ENCODE measurements at places on chromosomes 2 and 18. TPM values are rescaled to one million over a fixed set of nuclear protein-coding genes. Genes with fewer than 3 reads are reported as not detected.

GRCh38 chr2:150767991-150768746, 280.7 kb upstream of the RND3 start:
- H3K4me1 ChIP-seq, result no peaks in the 10 kb centered on the region
- no peaks in the 10 kb centered on the region for H3K36me3 ChIP-seq
- H3K27me3 ChIP-seq, result no peaks in the 10 kb centered on the region
- H3K27ac ChIP-seq, result no peak overlapping the region
- H3K4me3 ChIP-seq, result no peak overlapping the region
- no peak for DNase-seq

DNA sequence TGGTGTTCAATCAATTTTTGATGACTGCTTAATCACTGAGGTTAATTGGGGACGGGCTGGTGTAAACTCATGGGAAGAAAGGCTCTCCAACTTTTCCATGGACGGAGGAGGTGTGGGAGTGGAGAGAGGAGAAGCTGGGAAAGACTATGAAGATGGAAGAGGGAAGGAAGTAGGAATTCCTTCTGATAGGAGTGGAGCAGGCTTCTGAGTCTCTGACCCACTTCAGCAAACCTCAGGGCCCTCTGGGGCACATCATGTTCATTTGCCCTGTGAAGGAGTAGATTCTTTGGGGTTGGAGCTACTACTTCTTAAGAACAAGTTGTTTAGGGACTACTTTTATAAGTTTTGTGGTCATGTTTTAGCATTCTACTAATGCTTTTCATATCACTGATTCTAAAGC, 87.0 kb upstream of the MAP4K3 start:
- H3K36me3 ChIP-seq, result peaks cover 4% of the 10 kb centered on the region
- H3K27ac ChIP-seq, result no peak overlapping the region
- no peak for DNase-seq
- H3K4me1 ChIP-seq, result no peaks in the 10 kb centered on the region

DNA sequence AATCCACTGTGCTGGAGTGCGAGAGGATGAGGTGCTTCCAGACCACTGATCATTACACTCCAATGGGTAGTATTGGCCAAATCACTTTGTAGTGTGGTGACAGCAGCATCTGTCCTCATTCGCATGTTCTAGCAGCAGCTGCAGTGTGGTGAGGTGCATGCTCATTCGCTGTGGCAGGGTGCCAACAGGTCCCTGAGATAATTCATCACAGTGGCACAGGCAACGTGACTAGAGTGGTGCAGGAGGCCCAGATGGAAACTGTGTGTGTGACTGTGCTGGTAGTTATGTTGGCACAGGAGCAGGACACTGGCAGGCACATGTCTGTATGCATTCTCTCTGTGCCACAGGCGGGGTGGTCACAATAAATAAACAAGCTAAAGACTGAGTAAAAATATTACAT, 329.5 kb upstream of the SYT4 start:
- H3K36me3 ChIP-seq, result peaks cover 19% of the 10 kb centered on the region
- H3K4me3 ChIP-seq, result no peak overlapping the region
- no peaks in the 10 kb centered on the region for H3K27me3 ChIP-seq
- H3K4me1 ChIP-seq, result no peaks in the 10 kb centered on the region
- H3K27ac ChIP-seq, result no peak overlapping the region
- DNase-seq, result no peak

DNA sequence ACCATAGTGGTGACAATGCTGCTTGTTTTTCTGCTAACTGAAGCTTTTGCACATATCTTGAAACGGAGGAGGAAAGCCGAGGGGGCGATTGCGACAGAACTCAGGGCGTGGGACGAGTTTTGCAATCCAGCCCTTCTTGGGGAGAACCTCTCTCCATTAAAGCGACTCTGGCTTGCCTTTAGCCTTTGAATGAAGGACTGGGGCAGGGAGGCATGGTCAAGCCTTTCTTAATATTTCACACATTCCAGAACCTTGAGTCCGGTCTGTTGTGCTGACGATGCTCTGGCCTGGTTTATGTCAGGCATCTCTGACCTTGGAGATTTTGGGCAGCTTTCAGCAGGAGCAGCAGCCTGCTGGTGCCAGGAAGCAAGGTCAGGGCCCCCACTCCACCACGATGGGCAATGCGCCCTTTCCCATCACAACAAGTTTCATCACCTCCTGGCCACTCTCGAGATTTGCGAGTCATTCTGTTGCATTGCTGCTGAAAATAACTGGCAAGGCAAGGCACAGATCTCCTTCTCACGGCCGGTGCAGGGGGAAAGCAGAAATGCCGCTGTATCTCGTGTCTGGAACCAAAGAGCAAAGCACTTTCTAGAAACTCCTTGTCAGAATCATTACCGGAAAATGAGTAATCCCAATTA, 10.8 kb downstream of the EMILIN2 start:
- peaks cover 5% of the 10 kb centered on the region for H3K4me1 ChIP-seq
- no peak for DNase-seq
- H3K4me3 ChIP-seq, result no peak overlapping the region
- no peaks in the 10 kb centered on the region for H3K36me3 ChIP-seq
- H3K27me3 ChIP-seq, result peaks cover 7% of the 10 kb centered on the region

GRCh38 chr2:185921048-185921756, 182.6 kb downstream of the FSIP2 start:
- peaks cover 4% of the 10 kb centered on the region for H3K36me3 ChIP-seq
- H3K4me1 ChIP-seq, result no peaks in the 10 kb centered on the region
- no peaks in the 10 kb centered on the region for H3K27me3 ChIP-seq
- no peak for DNase-seq
- H3K27ac ChIP-seq, result no peak overlapping the region

DNA sequence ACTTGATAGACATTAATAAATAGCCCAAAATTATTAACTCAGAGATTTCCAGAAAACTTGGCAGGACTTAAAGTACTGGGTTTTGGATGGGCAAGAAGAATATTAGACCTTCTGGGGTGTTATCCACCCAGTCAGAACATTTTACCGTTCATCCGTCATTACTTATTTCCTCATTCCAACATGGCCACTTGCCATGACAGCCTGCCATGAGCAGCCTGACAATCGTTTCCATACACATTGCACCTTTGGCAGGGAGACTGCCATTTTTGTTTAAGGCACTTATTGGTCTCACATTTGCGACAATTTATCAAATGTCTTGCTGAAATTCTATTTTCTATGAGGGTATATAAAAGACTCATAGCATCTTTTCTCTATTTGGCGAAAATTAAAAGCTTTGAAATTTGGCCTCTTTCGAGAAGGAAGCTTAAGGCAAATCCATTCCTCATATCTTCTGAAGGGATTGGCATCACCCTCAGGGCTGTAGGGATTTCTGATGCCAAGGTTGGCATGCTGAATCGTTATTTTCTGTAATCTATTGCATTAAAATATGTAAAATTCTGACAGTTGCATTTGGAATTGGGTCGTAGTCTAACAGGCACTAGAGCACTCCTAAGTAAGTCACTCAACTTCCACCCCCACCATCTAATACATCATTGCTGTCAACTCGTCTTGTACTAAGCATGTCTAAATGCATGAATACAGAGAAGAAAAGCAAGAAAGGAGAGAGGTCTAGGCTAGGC, 406.3 kb upstream of the PIK3C3 start:
- H3K4me1 ChIP-seq, result no peaks in the 10 kb centered on the region
- H3K4me3 ChIP-seq, result no peak overlapping the region
- no peaks in the 10 kb centered on the region for H3K36me3 ChIP-seq
- H3K27me3 ChIP-seq, result no peaks in the 10 kb centered on the region
- H3K27ac ChIP-seq, result no peak overlapping the region

- H3K27me3 ChIP-seq, result no peaks in the 10 kb centered on the region
- H3K4me3 ChIP-seq, result no peak overlapping the region
- no peak overlapping the region for H3K27ac ChIP-seq
- H3K36me3 ChIP-seq, result no peaks in the 10 kb centered on the region
- no peaks in the 10 kb centered on the region for H3K4me1 ChIP-seq
Observed at GRCh38 chr2:209472112-209472832, 48.4 kb downstream of the MAP2 start.

DNA sequence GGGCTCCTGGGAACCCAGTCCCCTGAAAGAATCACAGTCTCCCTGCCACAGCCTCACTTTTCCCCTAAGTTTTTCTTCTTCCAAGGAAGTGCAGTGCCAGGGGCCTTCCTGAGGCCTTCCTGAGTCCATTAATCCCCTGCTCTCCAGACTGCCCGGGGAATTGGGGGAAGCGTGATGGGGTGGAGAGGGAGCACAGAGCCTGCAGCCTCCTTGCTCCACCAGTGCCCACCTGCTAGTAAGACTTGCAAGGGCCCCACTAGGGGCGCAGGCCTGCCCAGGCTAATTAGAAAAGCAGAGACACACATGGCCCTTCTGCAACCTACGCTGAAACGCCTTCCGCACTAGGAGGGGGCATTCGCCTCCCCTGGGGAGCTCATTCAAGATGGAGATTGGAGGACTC, 110.6 kb downstream of the MRO start:
- no peak overlapping the region for H3K4me3 ChIP-seq
- no peak overlapping the region for H3K27ac ChIP-seq
- H3K4me1 ChIP-seq, result no peaks in the 10 kb centered on the region

DNA sequence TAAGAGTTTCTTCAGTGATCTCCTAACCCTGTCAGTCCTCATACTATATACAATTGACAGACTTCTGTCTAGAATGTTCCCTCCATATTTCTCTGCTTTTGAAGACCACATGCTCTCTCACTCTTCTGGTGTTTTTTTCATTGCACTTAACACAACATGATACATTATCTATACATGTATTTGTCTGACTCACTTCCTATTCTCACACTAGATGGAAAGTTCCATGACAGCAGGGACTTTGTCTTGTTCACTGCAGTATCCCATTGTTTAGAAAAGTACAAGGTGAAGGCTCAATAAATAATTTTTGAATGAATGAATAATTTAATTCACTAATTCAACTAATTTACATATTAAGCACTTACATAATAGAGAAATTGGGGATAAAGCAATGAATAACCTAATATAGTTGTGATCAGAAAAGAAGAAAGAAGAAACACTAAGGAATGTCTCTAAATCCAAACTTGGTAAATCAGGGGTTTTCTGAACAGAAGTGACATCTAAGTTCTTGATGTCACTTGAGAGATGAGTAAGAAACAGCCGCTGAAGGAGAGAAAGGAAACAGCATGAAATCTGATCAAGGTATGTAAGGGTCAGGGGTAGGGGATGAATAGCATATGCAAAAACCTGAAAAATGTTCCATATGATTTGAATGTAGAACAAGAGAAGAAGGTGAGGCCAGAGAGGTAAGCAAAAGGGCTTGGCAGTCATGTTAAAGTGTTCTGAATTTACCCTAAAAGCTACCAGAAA, 42.4 kb downstream of the MBD2 start:
- H3K4me1 ChIP-seq, result no peaks in the 10 kb centered on the region
- H3K27me3 ChIP-seq, result no peaks in the 10 kb centered on the region
- no peak for DNase-seq

DNA sequence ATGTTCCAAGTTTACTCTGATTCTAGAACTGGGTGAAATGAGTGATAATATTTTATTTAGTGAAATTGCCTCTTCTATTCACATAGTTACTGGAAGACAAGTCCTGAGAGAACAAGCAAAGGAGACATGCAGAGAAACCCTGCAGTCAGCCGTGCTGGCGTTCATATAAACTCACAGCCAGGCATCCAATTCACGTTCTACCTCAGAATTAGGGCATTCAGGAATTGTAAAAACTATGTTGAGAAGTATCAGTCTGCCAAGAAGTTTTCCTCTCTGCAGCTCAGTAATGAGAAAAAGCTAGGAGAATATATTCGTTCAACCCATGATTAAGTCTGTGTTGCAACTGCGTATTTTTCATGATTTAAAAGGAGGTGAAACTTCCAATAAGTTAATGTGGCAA, 156.2 kb upstream of the DSEL start:
- no peaks in the 10 kb centered on the region for H3K36me3 ChIP-seq
- no peak overlapping the region for H3K27ac ChIP-seq
- no peaks in the 10 kb centered on the region for H3K4me1 ChIP-seq
- no peak overlapping the region for H3K4me3 ChIP-seq
- DNase-seq, result no peak

DNA sequence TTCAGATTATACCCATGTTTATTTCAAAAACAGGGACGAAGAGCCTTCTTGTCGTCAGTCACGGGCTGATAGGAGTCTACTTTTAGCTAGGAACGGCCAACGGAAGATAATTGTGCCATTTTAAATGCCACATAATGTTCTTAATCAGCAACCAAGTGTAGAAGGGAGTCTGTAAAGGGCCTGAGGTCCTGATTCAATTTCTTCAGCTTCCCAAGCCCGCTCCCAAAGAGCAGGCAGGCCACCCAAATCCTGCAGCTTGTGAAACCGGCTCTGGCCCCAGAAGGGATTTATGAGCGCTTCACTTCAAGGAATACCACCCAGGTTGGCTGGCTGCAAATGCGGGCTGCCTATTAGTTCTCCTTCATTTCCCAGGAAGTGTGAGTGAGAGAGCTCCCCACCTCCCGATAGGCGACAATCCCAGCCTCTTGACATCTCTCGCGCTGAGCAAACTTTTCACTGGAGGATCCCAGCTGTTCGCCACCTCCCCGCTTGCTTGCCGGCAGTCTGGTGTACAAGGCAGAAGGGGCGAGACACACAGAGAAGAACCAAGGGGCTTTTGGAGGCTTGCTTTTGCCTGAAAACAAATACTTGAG, 272.9 kb downstream of the CDH20 start:
- no peak overlapping the region for H3K4me3 ChIP-seq
- H3K27me3 ChIP-seq, result peaks cover 49% of the 10 kb centered on the region
- H3K27ac ChIP-seq, result no peak overlapping the region
- H3K36me3 ChIP-seq, result no peaks in the 10 kb centered on the region
- H3K4me1 ChIP-seq, result no peaks in the 10 kb centered on the region

DNA sequence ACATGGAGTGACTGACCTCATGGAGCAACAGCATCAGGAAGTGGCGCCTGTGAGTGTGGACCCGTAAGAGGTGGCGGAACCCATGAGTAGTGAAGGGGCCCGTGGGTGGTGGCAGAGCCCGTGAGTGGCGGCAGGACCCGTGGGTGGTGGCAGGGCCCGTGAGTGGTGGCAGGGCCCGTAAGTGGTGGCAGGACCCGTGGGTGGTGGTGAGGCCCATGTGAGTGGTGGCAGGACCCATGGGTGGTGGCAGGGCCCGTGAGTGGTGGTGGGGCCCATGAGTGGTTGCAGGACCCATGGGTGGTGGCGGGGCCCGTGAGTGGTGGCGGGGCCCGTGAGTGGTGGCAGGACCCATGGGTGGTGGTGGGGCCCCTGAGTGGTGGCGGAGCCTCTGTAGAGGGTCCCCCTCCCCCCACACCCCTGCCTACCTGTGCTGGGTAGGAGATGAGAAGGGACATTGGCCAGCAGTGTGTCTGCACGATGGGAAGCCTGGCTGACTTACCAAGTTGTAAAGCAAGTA, 407.7 kb upstream of the SALL3 start:
- H3K27me3 ChIP-seq, result no peaks in the 10 kb centered on the region
- no peaks in the 10 kb centered on the region for H3K4me1 ChIP-seq
- no peak overlapping the region for H3K4me3 ChIP-seq
- no peak overlapping the region for H3K27ac ChIP-seq

- H3K27ac ChIP-seq, result no peak overlapping the region
- no peak overlapping the region for H3K4me3 ChIP-seq
- peaks cover 4% of the 10 kb centered on the region for H3K4me1 ChIP-seq
- no peak for DNase-seq
Observed at GRCh38 chr2:12271589-12271984, 445.1 kb upstream of the TRIB2 start.

- no peak overlapping the region for H3K27ac ChIP-seq
- H3K4me3 ChIP-seq, result no peak overlapping the region
- H3K27me3 ChIP-seq, result no peaks in the 10 kb centered on the region
- DNase-seq, result no peak
Observed at GRCh38 chr2:239594019-239594771, 193.4 kb upstream of the HDAC4 start.

- H3K27ac ChIP-seq, result no peak overlapping the region
- no peak for DNase-seq
- peaks cover 6% of the 10 kb centered on the region for H3K27me3 ChIP-seq
- H3K36me3 ChIP-seq, result no peaks in the 10 kb centered on the region
Observed at GRCh38 chr2:84545005-84545404, 28.7 kb downstream of the DNAH6 start.

Gene SPP2
- total RNA-seq, result not detected

Gene RGPD8
- 7.7 TPM for total RNA-seq

Gene SPC25
- total RNA-seq, result 30.3 TPM

Gene ATP8B1
- total RNA-seq, result not detected

Gene NEDD4L
- total RNA-seq, result 16.5 TPM

Gene FBXO36
- total RNA-seq, result 0.36 TPM

Measured in natural killer cell treated with Interleukin-12 subunit alpha and Interleukin-12 subunit beta and Interleukin-15 and Interleukin-18, amount 100 ng/mL, for 72 hours (primary cell).